Progenitor cell of endocrine pancreas (in vitro differentiated cells): ENCODE measurements at places on chromosomes 1 and 21.

GRCh38 chr21:24428591-24429199 is 1178.6 kb downstream of the MRPL39 start:
- DNase-seq: no peak

DNA sequence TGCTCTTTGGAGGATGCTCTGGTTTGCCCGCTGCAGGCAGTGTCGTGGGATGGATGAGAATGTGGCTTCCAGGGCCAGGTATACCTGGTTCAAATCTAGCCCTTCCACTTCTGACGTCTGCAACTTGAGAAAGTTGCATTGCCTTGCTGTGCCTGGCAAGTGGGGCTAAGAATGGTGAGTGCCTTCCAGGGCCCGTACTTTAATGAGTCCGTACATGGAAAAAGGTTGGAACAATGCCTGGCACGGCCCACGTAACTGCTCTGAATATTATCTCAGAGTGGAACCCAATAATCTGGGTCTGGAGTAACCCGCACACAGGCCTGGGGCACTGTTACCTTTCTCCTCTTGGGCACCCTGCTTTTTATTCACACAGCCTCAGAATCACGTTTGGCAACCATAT is 146.7 kb upstream of the EDN2 start:
- DNase-seq: no peak

GRCh38 chr1:234538062-234538731 is 59.2 kb upstream of the TARBP1 start:
- no peak for DNase-seq

- no peak for DNase-seq
Measured at GRCh38 chr21:23853796-23854379, 1753.4 kb downstream of the MRPL39 start.

DNA sequence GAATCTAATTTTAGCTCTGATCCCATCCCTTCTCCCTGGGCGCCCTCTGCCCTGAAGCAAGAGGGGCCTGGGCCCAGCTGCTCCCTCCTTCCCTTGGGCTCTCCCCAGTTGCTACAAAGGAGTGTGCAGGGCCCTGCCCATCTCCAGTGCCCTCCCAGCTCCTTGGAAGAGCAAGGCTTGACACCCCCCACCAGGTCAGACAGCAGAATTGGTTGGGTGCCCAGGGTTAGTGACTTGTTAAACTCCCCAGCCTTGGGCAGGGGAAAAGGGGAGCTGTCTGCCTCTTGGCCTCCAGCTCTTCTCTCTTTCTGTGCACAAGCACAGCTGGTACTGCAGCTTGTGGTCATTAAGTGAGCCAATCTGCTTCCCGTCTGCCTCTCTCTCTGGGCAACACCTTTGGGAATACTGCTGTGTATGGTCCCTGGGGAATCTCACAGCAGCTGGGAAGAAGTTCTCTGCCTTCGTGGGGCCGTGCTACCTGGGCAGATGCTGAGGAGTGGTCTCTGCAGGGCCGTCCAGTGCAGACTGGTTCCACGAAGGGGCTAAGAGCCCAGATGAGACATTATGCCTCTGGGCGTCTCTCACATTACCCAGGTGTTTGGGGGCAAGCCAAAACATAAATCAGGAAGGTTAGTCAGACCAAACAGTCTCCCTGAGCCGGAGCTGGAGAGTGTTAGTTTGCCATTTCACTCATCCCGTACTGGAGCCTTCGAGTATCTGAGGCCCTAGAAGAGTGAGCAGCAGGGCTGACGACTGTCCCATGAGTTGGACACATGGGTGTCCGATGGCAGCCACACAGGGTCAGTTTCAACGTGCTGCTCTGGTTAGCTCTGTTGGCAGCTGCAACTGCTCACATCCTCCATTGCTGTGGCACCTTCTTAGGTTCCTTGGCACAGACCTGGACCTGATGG is 37.3 kb downstream of the TMEM53 start:
- DNase-seq: no peak
